ENCODE measurements at places on chromosomes 3 and 15.

DNA sequence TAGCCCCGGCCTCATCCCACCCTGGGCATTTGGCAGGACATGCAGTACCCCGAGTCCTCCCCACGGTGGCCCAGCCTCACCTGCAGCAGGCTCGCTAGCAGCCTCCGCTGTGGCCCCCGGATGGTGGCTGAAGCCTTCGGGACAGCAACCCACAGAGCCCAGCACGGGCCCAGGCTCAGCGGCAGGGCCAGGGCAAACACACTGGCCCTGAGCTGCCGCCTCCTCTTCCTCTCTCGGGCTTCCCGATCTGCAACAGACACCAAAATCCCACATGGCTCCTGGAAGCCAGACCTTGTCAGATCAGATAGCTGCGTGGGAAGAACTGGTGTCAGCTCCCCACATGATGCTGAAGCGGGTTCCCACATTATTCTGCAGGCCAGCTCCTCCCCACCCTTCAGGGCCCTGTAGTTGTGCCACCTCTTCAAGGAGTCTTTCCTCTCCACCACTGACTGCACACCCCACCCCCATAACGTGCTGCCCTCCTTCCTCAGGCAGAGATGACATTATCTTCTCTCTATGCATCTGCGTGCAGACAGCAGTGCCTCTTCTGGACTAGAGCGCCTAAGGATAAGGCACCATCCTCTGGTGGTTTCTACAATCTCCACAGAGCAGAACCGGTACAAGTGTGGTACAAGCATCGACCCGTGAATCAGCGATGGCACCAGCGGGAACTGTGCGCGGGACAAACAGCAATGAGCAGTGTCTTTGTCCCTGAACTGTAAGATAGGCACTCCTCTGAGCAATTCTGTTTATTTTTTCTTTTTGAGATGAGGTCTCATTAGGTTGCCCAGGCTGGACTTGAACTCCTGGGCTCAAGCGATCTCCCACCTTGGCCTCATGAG, 9.5 kb downstream of the TMEM44 start:
- DNase-seq = no peak

- DNase-seq = no peak
Observed at GRCh38 chr15:43208052-43209002, 12.5 kb downstream of the EPB42 start.

GRCh38 chr15:31157644-31158069, 56.1 kb upstream of the TRPM1 start:
- DNase-seq = no peak

GRCh38 chr15:25694239-25694584, 168.9 kb downstream of the ATP10A start:
- no peak for DNase-seq

DNA sequence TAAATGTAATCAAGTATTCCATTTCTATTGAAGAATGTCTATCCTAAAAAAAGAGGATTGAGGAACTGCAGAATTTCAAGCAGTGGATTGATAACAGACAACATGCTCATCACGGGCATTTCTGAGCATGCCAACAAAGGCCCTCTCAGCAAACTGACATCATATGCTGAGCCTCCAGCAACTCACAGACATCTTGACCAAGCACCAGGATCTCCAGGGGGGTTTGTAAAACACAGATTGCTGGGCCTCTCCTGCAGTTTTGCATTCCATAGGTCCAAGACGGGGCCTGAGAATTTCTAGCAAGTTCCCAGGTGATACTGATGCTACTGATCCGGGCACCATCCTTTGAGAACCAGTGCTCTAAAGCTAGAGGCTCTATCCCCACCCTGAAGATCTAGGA, 85.0 kb downstream of the FOXP1 start:
- DNase-seq = no peak

GRCh38 chr15:82789491-82789890, 16.4 kb downstream of the FSD2 start:
- no peak for DNase-seq

- no peak for DNase-seq
Observed at GRCh38 chr15:67501177-67501835, 19.6 kb upstream of the C15orf61 start.

- no peak for DNase-seq
Observed at GRCh38 chr3:94811836-94812235, 749.0 kb downstream of the NSUN3 start.

DNA sequence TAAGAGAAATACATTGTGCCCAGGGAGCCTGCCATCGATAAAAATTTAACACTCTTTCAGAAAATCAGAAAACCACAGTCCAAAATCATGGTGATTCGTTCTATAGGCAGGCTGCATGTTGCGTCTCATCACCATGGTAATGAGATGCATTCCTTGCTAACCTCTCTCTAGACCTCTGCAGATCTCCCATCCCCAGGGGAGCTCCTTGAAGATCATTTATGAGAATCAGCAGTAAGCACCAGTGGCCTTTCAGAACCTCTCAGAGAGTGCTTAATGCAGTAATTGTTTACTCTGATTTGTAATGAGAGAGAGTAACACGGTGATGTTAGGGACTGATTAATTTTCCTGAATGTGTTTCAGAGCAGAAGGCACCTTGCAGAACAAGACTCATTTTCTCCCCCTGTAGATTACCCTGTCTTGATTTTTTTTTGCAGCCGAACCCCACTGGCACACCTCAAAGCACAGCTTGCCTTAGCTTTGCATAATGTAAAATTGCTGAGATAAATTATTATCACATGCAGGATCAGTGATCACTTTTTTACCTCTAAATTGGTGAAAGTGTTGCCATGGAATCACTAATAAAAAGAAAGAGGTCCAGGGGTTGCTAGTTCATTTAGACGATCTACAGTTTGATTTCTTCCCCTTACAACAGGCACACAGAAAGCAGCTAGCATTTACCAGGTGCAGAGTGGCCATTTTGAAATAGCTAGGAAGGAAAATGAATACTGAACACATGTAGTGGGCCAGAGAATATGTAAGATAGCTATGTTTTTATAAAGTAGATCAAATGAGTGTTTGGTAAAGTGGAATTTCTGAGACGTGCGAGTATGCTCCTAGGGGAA, 98.9 kb upstream of the CHL1 start:
- no peak for DNase-seq

DNA sequence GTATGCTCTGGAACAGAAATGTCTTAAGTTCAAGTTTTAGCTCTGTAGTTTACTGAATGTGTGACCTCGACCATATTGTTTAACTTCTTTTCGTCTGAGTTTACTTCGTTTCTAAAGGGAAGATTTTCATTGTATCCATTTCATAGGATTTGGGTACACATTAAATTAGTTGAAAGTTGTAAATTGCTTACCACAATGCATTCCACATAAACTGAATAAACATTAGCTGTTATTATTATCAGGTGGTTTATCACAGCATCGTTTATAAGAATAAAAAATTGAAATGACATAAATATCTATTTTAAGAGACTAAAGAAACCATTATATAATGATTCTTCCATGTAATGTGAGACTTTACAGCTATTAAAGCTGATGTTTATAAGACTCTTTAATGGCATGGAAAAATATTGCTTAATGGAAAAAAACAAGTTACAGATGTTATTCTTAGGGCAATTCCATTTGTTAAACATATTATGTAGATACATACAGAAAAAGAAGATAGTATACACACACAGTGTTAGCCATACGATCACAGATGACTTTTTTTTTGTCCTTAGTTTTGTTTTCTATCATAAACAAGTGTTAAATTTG, 342.3 kb upstream of the SGO1 start:
- DNase-seq = no peak

DNA sequence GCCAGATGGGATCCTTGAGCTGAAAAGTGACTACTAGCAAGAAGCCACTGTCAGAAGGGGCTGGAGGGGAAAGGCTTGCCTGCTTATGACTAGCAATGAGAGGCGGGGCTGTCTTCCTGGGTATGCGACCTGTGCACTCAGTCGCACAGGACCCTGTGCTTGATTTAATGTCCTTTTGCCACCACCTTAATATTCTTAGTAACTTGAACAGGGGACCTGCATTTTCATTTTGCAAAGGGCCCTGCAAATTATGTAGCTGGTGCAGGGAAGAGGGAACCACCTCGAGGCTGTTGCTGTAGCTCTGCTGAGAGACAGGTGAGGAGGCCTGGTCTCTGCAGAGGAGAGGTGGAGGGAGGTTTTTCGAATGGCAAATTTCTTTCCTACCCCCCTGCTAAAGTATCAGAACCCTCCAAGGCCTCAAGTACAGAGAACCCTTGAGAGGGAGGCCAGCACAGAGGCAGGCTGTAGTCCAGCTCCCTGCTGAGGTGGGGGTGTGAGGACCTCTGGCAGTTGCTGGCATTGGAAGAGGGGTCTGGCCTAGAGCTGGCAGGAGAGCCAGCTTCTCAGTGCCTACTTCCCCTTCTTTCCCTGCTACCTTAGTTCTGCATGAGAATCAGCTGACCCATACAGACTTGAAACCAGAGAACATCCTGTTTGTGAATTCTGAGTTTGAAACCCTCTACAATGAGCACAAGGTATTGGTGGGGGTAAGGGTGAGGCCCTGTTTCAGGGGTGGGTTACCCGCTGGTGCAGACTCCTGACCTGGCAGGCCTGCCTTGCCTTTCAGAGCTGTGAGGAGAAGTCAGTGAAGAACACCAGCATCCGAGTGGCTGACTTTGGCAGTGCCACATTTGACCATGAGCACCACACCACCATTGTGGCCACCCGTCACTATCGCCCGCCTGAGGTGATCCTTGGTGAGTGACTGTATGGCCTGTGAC, 11.4 kb downstream of the CLK3 start:
- no peak for DNase-seq

DNA sequence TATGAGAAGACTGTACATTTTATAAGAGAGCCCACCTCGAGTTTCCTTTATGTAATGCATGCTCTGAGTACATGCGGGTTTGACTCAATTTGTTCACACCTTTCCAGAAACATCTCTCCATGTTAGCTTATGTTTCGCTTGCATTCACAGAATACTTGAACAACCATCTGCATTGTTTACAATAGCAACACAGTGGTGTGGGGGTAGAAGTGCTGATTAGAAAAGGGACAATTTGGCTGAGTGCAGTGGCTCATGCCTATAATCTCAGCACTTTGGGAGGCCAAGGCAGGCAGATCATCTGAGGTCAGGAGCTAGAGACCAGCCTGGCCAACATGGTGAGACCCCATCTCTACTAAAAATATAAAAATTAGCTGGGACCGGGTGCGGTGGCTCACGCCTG, 60.9 kb downstream of the NCEH1 start:
- DNase-seq = no peak

- no peak for DNase-seq
Observed at GRCh38 chr15:31267161-31268107, 59.2 kb upstream of the KLF13 start.

DNA sequence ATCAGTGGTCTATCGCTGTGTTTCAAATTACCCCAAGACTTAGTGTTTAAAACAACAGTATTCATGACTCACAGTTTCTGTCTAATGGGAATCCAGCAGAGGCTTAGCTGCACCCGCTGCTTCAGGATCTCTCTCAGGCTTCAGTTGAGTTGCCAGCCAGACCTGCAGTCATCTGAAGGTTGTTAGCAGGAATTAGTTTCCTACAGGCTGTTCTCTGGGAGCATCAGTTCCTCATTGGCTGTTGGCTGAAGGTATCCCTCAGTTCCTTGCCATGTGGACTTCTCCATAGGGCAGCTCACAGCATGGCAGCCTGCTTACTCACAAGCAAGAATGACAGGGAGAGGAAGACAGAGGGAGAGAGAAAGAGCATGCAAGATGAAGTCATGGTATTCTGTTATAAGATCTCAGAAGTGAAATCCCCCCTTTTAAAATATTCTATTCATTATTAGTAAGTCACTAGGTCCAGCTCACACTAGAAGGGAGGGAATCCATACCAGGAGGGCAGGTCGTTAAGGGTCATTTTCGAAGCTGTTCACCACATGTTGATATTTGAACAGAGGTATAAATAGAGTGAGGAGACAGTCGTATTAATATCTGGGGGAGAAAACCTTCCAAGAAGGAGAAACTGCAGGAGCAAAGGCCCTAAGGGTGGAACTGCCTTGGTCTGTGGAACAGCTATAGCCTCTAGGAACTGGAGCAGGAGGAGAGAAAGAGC, 473.9 kb upstream of the PPP2R3A start:
- no peak for DNase-seq

- DNase-seq = no peak
Observed at GRCh38 chr3:149401212-149401925, 23.9 kb upstream of the TM4SF1 start.

- DNase-seq = no peak
Observed at GRCh38 chr15:29352402-29352801, 82.8 kb upstream of the NSMCE3 start.

- DNase-seq = no peak
Observed at GRCh38 chr3:39705351-39705900, 104.0 kb upstream of the MYRIP start.

- no peak for DNase-seq
Observed at GRCh38 chr15:33722005-33722672, 246.2 kb upstream of the CHRM5 start.

- no peak for DNase-seq
Observed at GRCh38 chr3:188272481-188273372, 118.8 kb downstream of the LPP start.

GRCh38 chr3:142459096-142459495, 11.3 kb upstream of the XRN1 start:
- no peak for DNase-seq

GRCh38 chr15:63306492-63307073, 29.2 kb downstream of the APH1B start:
- no peak for DNase-seq

GRCh38 chr3:14335774-14336748, 66.3 kb upstream of the SLC6A6 start:
- no peak for DNase-seq

DNA sequence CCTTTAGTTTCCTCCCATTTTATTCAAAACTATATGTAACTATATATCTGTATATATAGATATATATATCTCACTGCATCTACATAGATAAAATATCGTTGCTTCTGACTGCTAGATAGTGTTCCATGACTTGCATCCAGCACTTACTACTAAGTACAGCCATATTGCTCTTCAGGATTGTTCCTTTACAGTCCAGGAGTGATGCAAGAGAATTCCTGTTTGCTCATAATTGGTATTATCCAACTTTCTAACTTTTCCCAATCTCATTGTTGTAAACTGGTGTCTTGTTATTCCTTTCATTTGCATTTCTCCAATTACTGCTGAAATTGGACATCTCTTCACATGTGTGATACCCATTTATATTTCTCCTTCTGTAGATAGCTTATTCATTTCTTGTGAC, 99.8 kb upstream of the STRIT1 start:
- DNase-seq = no peak

GRCh38 chr3:71511446-71511845, 72.1 kb downstream of the FOXP1 start:
- no peak for DNase-seq

GRCh38 chr15:100022391-100022790, 289.2 kb upstream of the LYSMD4 start:
- DNase-seq = no peak

- DNase-seq = no peak
Observed at GRCh38 chr3:180329187-180329586, 272.8 kb upstream of the TTC14 start.

DNA sequence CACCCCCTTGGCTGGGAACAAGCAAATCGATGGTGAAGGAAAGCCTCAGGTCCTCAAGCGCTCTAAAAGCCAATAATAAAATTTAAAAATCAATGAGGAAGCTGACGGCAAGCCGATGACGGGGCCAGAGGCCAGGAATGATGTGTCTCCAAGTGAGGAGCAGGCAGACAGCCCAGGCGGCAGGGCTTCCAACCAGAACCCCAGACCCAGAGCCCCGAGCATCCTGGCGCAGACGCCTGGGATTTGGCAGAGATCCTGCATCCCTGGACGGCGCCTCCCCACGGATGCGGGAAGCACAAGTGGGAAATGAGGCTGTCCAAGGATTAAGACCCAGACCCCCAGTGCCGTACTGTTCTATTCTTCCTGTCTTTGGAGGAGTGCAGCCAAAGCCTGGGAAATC, 123.0 kb upstream of the PROK2 start:
- DNase-seq = no peak
